DMS79 treated with DMSO at 0.1 percent for 48 hours (cell line): ENCODE measurements at places on chromosomes 2 and 18.

- no peak for DNase-seq
These were observed 4.6 kb downstream of the SNED1 start for GRCh38 chr2:241003047-241003360.

- DNase-seq, result no peak
These were observed 529.2 kb upstream of the ID2 start for GRCh38 chr2:8152392-8153257.

GRCh38 chr2:158513841-158514240 lies 57.1 kb downstream of the PKP4 start:
- DNase-seq, result no peak

GRCh38 chr18:44474067-44474411 lies 206.6 kb upstream of the SETBP1 start:
- no peak for DNase-seq

GRCh38 chr18:31679133-31679742 lies 5.1 kb downstream of the B4GALT6 start:
- no peak for DNase-seq

GRCh38 chr2:95275151-95275515 lies 884 bp downstream of the PROM2 start:
- DNase-seq, result no peak

- DNase-seq, result no peak
These were observed 191.6 kb downstream of the GLI2 start for GRCh38 chr2:120927265-120927628.

DNA sequence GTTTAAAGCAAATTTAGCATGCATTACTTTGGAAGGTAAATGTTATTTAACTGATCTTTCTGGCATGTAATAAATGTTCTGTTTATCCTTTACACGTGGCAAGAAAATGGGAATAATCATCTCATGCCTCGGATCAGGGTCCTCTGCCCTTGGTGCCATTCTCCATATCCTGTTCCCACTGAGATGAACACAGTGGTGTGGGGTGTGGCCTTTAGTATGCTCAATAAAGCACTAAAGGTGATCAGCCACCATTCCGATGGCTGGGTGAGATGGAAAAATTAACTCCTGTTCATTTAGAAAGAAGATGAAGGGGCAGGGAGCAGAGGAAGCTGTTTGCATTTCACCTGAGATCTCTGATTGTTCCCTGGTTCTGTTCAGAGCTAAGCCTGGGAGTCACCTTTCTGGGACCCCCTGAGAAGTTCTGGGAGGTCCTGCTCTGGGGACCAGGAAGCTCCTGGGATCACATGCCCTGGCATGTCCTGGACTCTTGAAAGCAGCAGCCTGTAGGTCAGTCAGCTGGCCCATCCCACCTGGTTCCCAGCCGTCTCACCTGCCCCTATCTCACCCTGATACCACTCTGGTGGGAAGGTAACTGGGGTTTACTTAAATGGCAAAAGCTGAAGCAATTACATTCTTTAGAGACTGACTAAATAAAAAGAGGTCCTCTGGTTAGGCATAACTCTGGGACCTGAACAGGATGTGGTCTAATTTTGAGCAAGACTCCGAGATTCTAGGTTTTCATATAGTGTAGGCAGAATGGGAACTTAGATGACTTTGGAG lies 288.9 kb upstream of the EPAS1 start:
- no peak for DNase-seq

DNA sequence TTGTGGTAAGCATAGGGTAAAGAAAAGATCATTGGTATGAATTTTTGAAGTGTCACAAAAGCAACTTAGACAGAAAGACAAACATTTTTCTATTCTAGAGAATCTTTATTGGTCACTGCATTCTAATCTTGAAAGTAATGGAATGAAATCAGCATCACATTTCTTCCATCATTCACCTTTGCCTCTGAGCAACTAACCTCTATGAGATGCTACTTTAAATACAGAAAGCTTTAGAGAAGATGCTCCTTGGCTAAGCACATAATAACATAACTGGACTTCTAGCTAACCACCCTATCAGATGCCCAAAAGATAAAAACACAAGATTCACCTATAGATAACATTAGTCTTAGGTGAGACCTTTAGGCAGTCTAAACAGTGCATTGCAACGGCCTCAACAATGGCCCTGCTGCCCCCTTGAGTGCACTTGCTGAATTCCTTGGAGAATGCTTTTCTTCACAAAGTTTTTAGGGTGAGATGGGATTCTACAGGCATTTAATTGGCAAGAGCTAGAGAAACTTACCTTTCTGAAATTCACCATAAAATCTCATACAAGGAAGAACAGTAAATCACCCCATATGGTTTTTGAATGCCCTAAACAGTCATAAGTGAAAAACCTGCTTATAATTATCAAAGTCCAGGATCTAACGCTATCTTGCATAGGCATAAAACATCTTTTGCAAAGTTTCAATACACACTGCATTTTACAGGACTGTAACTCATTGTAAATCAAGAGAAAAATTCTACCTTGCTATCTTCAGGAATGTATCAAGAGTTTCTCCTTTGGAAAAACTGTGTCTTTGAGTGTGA lies 791.3 kb upstream of the CHAC2 start:
- no peak for DNase-seq

DNA sequence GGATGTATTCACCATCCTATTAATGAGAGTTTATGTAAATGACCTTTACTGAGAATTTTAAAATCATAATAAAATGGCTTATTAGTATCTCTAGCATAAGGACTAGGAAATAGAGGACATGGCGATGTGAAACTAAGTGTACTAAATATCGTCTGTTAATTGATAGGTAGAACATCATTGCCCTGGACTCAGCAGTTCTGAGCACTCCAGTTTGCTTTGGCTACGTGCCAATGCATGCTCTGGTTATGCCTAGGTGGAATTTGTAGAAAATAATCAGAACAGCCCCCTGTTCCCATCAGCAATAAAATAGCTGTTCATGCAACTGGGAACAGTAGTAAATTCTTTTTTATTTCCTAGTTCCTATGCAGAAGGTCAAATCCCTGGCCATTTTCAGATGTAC lies 247.8 kb downstream of the DOK6 start:
- DNase-seq, result peak; percentile 63

- no peak for DNase-seq
These were observed 115.8 kb upstream of the SERTAD2 start for GRCh38 chr2:64769392-64770044.

DNA sequence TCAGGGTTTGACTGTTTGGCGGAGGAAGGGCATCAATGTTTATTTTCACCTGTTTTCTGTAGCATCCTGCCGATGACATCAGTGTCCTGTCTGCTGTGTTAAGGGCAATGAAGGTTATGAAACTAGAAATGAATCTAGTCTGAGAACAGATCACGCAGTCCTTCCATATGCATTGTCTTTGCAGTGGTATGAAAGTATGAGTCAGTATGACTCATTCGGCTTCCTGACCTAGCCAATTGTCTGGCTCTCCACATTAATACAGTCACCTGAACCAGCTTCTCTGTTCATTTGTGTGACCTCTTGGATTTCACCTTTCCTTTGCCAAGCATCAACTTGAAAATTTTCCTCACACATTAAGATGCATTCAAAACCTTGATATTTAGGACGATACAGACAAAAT lies 353.8 kb downstream of the RND3 start:
- DNase-seq, result no peak

DNA sequence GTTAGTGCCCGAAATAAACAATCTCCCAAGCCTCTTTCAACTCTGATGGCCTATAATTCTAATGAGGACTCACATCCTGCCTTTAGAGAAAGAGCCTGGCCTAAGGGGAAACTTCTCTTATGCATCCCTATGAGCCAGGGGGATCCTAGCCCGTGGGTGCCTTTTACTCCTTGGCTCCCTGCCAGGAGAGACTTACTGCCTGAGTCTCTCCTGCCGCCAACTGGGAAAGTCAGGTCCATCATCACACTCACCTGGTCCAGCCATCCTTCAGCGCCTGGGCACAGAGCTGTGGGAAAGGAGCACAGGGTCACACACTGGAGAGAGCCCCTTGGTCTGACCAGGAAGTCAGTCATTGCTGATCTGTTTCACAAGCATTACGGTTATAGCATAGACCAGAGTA lies 24.1 kb downstream of the ENOSF1 start:
- peak; percentile 27 for DNase-seq

- no peak for DNase-seq
These were observed 8.6 kb downstream of the PLEKHB2 start for GRCh38 chr2:131113566-131114227.

DNA sequence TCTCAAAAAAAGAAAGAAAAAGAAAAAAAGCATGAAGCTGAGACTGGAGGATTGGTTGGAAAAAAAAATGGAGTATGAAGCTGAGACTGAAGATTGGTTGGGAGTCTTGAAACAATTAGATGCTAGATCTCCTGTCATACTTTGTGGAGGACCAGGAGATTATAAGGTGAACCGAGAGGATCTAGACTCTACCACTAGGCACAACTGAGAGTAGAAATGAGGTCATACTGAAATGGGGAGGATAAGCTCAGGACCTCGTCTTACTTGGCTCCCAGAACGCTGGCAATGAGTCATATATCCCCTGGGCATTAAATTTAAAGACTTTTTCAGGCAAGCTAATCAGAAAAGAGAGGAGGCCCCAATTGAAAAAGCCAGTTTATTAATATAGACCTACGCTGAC lies 3.3 kb upstream of the ORC2 start:
- DNase-seq, result no peak

DNA sequence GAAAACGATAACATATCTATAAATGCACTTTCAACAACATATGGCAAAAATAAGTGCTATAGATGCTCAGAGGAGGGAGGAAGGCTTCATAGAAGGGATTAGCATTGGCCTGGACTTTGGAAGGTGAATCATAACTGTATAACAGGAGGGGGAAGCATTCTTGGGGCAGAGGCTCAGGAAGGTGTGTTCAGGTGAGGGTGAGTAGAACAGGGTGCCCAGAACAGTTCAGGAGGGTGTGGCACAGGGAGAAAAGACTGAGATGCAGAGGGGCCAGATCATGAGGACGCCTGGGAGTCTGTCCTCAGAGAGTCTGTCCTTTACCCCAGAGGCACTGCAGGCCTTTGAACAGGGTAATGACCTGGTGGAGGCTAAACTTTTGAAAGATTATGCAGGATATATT lies 29.3 kb upstream of the MEP1B start:
- no peak for DNase-seq

- no peak for DNase-seq
These were observed 612.0 kb downstream of the IRS1 start for GRCh38 chr2:226187616-226188015.

GRCh38 chr2:69890881-69891280 lies 2.9 kb upstream of the SNRNP27 start:
- DNase-seq, result no peak

DNA sequence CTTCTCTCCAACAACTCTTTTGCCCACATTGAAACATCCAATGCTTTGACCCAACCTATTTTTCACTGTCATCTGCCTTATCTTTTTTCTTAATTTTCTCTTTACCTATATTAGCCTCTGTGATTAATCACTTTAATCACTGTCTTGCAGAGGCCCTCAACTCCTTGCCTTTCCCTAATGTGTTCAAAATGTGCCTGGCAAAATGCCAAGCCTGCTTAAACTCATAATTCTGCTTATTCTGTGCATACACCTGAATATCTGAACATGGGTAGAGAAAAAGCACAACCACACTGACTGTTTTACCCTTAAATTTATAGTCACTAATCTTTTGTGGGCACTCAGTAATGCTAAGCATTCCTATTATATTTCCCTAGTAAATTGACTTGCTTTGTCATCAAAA lies 63.0 kb upstream of the GALNT13 start:
- DNase-seq, result no peak

DNA sequence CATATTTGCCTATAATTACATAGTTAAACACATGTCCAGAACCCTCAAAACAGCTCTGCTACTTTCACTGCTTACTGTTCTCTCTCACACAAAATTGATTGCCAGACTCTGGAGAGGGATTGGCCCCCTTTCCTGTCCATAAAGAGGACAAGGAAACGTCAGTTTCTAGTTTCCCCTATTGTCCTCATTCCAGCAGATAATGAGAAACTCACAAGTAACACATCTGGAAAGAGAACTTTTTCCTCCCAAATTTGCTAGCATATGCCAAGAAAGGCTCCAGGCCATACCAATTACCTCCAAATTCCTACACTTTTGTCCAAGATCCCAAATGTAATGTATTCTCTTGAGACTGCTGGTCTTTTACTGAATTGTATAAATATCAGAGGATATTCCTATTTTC lies 200.5 kb downstream of the EXOC6B start:
- DNase-seq, result no peak

- no peak for DNase-seq
These were observed 167.6 kb upstream of the ACAA2 start for GRCh38 chr18:49980896-49981295.

DNA sequence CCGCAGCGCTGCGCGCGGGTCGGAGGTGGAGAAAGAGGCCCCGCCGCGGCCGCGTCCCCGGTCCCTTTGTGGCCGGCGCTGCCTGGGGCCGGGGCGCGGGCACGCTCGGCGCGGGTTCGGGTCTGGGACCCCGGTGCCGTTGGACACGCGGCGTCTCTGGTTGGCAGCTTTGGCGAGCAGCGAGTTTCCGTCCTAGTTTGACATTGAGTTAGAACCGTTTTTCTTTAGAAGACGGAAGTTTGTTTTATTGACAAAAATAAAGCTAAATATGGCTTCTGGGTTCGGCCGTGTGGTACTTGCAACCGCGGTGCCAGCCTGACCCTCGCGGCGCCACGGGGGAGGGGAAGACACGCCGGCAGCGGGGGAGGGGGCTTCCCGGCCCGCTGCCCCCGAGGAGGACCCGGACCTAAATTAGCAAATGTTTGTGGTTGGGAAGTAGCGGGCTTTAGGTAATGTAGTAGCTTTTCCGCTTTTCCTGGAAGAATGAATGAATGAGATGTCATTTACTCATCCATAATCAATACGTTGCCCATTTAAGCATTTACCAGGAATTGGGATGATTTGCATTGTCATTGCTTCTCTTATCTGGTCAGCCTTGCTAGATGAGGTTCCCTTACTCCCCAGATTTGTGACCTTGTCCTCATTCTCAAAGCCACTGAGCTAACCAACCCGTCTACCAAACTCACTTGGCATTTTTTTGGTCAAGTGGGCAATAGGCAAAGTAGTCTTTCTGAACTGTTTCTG lies 530 bp downstream of the GALNT1 start:
- peak; percentile 24 for DNase-seq

GRCh38 chr2:213229814-213230213 lies 54.5 kb upstream of the SPAG16 start:
- DNase-seq, result no peak

DNA sequence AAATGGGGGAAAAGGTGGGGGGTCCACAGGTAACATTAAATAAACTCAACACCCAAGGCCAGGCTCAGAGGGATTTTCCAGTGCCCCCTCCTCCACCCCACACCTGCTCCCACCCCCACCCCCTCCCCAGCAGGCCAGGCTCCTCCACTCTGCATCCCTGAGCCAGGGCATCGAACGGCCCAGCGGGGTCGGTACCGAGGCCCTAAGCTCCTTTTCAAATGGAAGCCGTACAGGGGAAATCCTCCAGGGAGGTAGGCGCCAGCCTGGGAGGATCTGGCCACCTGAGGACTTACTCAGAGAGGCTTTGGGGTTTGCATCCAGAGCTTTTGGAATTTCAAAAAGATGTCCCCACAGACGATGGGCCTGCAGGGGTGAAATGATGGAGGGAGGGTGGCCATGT lies 46.5 kb downstream of the ZFP36L2 start:
- no peak for DNase-seq

DNA sequence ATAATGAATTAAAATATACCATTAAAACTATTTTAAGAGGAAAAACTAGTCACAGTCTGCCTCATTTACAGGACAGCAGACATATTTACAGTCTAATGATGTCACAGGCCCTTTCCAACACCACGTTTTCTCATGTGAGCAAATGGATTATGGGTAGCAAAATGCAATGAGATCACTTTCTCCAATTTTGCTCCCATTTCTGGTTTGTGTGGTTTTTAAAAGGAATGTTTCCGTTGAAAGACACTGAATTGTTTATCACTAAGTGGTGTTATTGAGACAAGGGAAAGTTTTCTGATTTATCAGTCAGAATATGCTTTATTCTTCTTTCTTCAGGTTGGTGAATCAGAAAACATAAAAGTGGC lies 11.4 kb upstream of the NR4A2 start:
- DNase-seq, result no peak
